Heart right ventricle (tissue), 16 donors: ENCODE measurements at places on chromosomes 13 and 19. TPM values are rescaled to one million over a fixed set of nuclear protein-coding genes. Genes with fewer than 3 reads are reported as not detected.

GRCh38 chr13:40671956-40672764 is 5.7 kb upstream of the FOXO1 start:
- DNase-seq, result no peak

- no peak for DNase-seq
These were observed 11.0 kb downstream of the PLEKHG2 start for GRCh38 chr19:39423258-39424086.

DNA sequence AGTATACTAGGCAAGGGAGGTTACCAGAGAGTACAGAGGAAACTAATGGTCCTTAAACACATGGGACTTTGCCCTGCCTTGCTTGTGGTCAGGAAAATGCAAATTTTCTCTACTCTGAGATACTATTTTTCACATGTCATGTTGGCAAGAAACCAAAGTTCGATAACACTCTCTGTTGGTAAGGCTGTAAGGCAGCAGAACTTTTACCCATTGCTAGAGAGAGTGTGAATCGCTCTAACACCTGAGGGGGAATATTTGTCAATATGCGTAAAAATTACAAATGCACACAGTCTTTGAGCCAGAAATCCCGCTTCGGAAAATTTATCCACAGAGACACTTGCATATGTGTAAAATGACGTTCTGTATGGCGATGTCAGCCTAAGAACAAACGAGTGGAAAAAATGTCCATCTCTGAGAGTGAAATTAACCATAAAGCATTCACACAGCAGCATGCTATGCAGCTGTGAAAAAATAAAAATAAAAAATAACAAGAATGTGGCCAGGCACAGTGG is 9.5 kb upstream of the RFX1 start:
- DNase-seq, result no peak

- no peak for DNase-seq
These were observed 984.7 kb upstream of the PCDH9 start for GRCh38 chr13:68214691-68215415.

The ZSWIM9 gene
- 6.8 TPM for total RNA-seq

The SIGLEC12 gene
- not detected for total RNA-seq

The DAND5 gene
- 9.6 TPM for total RNA-seq

The RNF113B gene
- total RNA-seq, result not detected

The ZSCAN4 gene
- 0.30 TPM for total RNA-seq

The WDR87 gene
- total RNA-seq, result not detected
